ENCODE measurements at places on chromosomes 4 and X. TPM values are rescaled to one million over a fixed set of nuclear protein-coding genes. Genes with fewer than 3 reads are reported as not detected.

The FRYL gene
- polyA plus RNA-seq = 12.4 TPM

GRCh38 chr4:31059753-31060522 is 339.8 kb downstream of the PCDH7 start:
- H3K4me1 ChIP-seq = no peaks in the 10 kb centered on the region
- no peak overlapping the region for H3K4me3 ChIP-seq

DNA sequence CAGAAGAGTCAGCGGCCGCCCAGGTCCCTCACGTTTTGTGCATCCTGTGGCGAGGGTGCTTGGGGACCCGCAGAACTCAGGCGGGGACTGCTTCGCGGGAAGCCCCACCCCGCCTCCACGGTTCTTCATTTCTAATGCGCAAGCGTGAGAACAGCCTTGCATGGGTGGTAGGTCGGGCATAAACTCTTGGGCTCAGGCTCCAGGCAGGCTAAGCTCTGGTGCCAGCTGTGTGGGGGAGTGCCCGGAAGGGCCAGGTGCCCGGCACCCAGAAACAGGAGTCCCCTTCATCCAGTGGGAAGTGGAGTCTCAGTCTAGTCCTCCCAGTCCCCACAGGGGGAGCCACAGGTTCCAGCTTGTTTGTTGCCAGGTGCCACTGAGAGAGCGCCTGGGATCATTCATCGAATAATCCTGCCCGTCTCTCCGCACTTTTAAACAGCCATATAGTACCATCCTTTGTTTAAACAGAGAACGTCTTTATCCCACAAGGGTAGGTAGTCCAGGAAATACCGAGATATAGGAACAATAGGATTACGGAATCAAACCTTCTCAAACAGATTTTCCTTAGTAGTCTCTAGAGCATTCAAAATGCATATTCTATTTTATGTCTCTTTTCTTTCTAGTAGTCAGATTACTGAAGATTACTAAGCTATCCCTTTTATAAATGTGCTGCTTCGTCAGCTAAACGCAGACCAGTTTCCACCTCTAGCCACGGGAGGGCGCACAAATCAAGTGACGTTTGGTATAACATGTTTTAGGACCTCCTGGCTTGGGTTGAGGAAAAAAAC is 12.7 kb upstream of the RBBP7 start:
- H3K27me3 ChIP-seq = no peaks in the 10 kb centered on the region
- no peaks in the 10 kb centered on the region for H3K4me1 ChIP-seq
- H3K4me3 ChIP-seq = peak overlapping the region; percentile 74
- H3K36me3 ChIP-seq = no peaks in the 10 kb centered on the region
- DNase-seq = peak; percentile 66

DNA sequence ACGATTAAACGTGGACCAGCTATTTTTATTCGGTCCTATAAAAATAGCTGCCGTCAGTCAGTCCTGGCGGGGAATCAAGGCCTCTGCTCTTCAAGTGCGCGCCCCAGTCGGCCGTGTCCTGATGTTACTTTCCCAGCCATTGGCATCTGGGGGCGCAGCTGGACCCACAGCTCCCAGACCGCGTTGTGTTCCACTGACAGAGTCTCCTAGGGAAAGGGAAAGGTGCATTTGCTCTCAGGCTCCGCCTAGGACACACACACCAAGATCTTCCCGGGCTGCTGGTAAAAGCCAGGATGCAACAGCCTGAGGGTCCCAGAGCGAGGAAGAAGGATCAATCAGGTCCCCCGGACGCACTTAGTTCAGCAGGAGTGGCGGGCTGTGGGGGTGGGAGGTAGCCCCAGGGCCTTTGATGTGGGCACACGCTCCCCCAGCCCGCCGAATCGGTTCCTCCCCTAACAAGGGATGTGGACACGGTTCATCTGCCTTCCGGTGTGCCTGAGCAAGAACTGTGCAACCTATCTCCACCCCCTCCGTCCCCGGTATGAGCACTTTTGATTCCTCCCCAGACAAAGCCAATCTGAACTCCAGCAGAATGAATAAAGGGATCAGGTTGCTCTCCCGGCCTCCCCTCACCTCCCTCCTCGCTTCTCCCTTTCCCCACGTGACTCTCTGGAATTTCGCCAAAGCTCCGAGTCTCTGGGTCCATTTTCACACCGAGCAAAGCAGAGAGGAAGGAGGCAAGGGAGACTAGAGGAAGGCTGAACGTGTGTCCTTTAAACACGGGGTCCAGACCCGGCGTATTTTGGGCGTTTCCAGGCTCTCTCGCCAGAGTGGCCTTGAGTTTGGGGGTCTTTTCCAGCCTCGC is 626 bp upstream of the FRAS1 start:
- H3K4me1 ChIP-seq = no peaks in the 10 kb centered on the region
- H3K27ac ChIP-seq = no peak overlapping the region
- peak; percentile 85 for DNase-seq
- no peaks in the 10 kb centered on the region for H3K36me3 ChIP-seq

- H3K4me3 ChIP-seq = no peak overlapping the region
- no peak for DNase-seq
- no peaks in the 10 kb centered on the region for H3K27me3 ChIP-seq
These were observed 73.3 kb downstream of the KLHL8 start for GRCh38 chr4:87147116-87147515.

DNA sequence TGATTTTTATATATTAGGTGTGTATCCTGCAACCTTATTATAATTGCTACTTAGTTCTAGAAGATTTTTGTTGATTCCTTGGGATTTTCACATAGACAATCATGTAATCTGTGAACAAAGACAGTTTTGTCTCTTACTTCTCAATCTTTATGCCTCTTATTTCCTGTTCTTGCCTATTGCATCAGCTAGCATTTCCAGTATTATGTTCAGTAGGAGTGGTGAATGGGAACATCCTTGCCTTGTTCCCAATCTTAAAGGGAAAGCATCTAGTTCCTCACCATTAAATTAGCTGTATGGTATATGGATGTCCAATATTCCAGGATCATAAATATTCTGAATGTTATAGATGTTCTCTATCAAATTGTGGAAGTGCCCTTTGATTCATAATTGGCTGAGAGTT is 41.8 kb downstream of the AWAT2 start:
- DNase-seq = no peak
- H3K36me3 ChIP-seq = no peaks in the 10 kb centered on the region
- H3K4me3 ChIP-seq = no peak overlapping the region
- H3K27ac ChIP-seq = no peak overlapping the region
- no peaks in the 10 kb centered on the region for H3K4me1 ChIP-seq

DNA sequence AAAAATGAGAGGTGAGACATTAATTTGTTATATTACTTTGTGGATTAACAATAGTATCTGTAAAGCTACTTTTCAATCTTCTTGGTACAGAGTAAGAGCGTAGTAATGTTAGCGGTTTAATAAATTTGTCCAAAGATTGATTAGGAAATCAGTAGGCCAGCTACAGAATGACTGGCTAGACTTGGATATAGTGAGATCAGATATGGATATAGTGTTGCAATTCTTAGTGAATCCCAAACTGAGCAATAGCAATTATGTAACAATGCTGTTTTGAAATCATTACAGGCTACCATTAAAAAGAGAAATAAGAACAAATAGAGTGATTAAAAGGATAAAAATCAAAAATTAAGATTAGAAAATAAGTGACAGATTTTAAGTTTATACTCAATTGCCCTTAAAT is 847 bp upstream of the UGT2A2 start:
- no peaks in the 10 kb centered on the region for H3K4me1 ChIP-seq
- no peak overlapping the region for H3K4me3 ChIP-seq
- no peak overlapping the region for H3K27ac ChIP-seq
- DNase-seq = no peak

GRCh38 chrX:19237901-19238300 is 105.8 kb upstream of the PDHA1 start:
- H3K27me3 ChIP-seq = no peaks in the 10 kb centered on the region
- no peak overlapping the region for H3K27ac ChIP-seq
- no peaks in the 10 kb centered on the region for H3K36me3 ChIP-seq

GRCh38 chrX:38891641-38892413 is 90.6 kb downstream of the MID1IP1 start:
- H3K27me3 ChIP-seq = no peaks in the 10 kb centered on the region
- H3K27ac ChIP-seq = no peak overlapping the region
- peak; percentile 29 for DNase-seq
- H3K4me1 ChIP-seq = peaks cover 16% of the 10 kb centered on the region
- H3K36me3 ChIP-seq = no peaks in the 10 kb centered on the region

- H3K4me1 ChIP-seq = no peaks in the 10 kb centered on the region
- H3K27me3 ChIP-seq = no peaks in the 10 kb centered on the region
- H3K27ac ChIP-seq = no peak overlapping the region
- H3K36me3 ChIP-seq = no peaks in the 10 kb centered on the region
These were observed 701.9 kb upstream of the ACTRT1 start for GRCh38 chrX:128754130-128754529.

GRCh38 chr4:110198435-110199416 is at the start of gene ELOVL6:
Gene ELOVL6, minus strand, starts transcription at chr4:110198615. Its CDS starts 280 bp downstream, at chr4:110198335.
- H3K27ac ChIP-seq = no peak within 1 kb of the TSS
- peak within 1 kb of the TSS; percentile 93 for H3K4me3 ChIP-seq
- H3K4me1 ChIP-seq = no peaks in the 10 kb centered on the region
- no peaks in the 10 kb centered on the region for H3K36me3 ChIP-seq

DNA sequence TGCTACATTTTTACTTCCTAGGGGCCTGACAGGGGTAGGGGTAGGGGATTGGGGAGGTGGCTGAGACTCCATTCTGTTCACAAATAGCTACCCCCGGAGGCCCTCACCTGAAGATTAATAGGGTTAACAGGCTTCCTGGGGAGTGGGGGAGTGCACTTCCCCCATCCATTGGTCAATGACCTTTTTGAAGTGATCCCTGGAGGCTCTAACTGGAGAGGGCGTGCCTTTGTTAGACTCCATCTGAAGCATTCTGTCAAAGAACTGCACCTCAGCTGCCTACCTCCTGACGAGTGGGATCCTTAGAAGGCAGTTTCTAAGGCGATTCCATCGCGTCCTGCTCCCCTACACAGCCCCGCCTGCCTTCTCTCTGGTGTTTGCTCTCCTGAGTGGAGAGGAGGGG is 10.0 kb upstream of the MTM1 start:
- no peaks in the 10 kb centered on the region for H3K4me1 ChIP-seq
- no peaks in the 10 kb centered on the region for H3K27me3 ChIP-seq
- H3K4me3 ChIP-seq = no peak overlapping the region

All from GM23248 (cell line).